ENCODE measurements at places on chromosomes 7 and 10.

DNA sequence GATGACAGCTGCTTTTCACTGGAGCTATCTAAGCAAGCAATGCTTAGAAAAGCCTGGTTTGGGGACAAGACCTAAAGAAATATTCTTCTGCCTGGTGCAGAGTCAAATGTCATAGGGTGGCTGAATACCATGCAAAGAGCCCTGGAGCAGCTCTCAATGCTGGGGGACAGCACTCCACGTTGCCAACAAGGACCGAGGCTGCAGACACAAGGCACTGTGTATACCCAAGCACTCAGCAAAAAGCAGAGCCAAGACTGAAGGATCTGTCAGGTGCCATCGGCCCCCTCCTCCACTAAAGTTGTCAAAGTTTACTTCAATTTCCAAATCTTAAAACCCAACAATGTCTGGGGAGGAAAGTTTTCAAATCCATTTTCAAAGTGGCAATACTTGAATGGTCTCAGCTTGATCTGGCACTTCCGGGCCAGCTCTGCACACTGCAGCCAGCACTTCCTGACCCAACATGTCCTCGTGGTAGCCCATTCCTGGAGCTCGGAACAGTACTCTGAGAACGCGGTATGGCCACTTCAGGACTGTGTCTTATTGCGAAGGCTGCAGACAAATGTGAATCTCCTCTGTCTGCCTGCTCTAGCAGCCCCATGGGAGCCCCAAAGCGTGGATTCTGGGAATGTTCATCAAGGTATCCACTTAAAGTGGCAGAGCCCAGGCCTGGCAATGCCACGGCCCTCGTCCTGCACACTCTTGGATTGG is 191.8 kb downstream of the TNS3 start:
- no peak for DNase-seq

DNA sequence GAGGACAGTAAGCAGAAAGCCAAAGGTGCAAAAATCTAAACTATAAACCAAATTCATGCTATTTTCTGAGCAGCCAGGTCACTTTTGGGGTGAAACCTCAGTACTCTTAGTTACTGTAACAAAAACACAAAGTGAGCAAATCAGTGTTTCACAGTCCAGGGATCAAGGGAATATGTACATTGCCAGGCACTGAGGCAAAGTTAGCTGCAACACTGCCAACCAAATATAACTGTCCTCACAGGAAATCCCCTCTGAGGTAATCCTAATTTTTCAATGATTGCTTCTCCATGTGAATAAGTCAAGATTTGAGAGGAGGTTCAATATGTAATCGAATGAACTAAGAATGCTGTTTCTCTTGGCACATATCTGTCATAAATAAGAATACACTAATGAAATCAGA is 229.7 kb downstream of the TSPAN12 start:
- no peak for DNase-seq

DNA sequence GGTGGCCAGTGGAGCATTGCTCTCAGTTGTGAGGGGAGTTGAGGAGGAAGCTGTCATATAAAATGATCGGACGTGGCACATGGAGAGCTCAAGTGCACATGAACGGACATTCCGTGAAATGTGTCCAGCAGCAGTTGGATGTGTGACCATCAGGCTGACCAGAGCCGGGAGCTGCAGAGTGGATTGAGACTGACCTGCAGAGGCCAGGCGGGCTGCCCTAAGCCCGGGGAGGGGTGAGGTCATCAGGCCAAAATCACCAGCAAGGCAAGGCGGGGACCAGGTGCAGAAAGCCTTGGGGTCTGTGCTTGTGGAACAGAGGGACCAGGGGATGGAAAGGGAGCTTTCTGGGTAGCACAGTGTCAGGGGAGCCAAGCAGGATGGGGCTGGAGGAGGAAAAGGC is 279.5 kb downstream of the CELF2 start:
- no peak for DNase-seq

DNA sequence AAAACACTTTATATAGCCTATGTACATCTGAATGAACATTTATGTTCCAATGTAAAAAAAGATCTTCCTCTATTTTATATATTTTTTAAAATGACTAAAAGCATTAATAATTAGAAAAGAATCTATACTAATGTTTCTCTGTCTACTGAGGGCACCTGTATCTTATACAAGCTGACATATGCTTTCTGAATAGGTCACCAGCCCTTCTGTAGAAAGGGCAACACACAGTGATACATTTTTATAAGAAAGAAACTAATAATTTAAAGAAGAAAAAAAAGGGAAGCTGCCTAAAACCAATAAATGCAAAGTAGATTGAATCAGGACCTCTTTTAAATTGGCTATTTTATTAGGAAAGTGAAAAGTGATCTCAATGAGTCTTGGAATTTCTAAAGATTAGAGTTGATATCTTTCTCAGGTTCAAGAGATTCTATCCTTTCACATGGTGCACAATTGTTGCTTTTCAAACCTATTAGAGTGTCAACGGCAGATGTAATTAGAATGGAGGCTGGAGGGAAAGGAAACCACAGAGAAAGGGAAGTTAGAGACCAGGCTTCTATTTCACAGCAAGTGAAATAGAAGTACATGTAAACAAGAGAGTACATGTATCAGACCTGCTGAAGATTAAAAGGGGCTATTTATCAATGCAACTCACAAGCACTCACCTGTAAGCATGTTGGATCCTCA is 6.3 kb downstream of the MTPN start:
- no peak for DNase-seq

GRCh38 chr7:130356121-130356875 is 11.7 kb downstream of the CPA5 start:
- DNase-seq = peak; percentile 43

- no peak for DNase-seq
These were observed 2.1 kb upstream of the HOXA1 start for GRCh38 chr7:27097686-27098577.

GRCh38 chr10:115107830-115108229 is 14.7 kb downstream of the ATRNL1 start:
- DNase-seq = no peak

DNA sequence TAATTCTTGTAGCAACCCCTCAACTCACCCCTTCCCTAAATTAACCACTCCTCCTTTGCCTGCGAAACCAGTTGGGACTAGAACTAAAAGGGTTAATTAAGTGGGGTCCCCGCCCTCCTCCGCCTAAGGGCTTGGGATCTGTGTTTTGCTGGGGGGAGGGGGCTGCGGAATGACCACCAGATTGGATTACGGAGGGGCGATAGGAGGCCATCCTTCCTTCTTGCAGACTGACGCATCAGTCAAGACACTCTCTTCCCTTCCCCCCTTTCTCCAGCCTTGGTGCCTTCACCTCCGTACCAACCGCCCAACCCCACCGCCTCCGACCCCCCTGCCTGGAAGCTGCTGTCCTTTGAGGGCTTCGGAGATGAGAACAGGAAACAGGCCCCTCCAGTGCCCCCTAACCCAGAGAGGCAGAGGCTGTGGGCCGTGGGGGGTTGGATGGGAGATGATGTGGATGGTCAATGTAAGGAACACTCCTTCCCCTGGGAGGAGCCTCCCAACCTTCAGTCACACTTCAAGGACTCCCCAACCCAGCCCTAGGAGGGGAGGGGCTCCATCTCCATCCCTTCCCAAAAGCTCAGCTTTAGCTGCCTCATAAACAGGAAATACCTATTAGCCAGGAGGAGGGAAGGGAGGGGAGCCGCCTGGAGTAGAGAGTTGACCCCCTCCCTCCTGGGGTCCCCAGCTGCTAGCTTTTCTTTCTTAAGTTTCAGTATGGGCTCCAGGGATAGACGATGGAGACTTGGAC is 997 bp upstream of the LDB1 start:
- DNase-seq = no peak

GRCh38 chr10:92790440-92790839 is 57.9 kb upstream of the EXOC6 start:
- no peak for DNase-seq

GRCh38 chr7:139884441-139884840 is 55.4 kb downstream of the TBXAS1 start:
- DNase-seq = no peak

- no peak for DNase-seq
These were observed 113.5 kb downstream of the PLCE1 start for GRCh38 chr10:94107191-94107590.

GRCh38 chr7:84452618-84453017 is 258.0 kb upstream of the SEMA3A start:
- no peak for DNase-seq

DNA sequence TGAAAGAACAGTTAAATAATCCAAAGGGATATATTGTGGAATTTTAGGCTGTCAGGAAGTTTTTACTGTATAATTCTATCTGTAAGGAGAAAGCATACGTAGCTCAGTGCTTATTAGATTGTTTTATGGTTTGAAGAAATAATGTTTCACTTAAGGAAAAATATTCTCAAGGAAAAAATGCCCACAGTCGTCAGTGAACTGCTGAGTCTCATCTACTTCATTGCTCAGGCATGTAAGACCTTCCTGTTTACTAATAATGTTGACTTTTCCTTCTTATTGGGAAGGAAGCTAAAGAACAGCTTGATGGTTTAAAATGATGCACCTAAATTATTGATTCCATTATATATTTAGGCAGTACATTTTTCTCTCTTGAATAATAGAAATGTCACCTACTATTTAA is 304.2 kb downstream of the SDK1 start:
- no peak for DNase-seq

- DNase-seq = no peak
These were observed 42.6 kb upstream of the DLG5 start for GRCh38 chr10:77969114-77969513.

GRCh38 chr7:48042216-48042615 is 6.9 kb downstream of the C7orf57 start:
- no peak for DNase-seq

GRCh38 chr7:100626530-100627237 is 14.3 kb downstream of the MOSPD3 start:
- DNase-seq = peak; percentile 22

GRCh38 chr7:140060243-140060630 is 2.5 kb downstream of the PARP12 start:
- no peak for DNase-seq

GRCh38 chr10:11097686-11098085 is 80.0 kb downstream of the CELF2 start:
- DNase-seq = no peak

- DNase-seq = no peak
These were observed 772.1 kb downstream of the CCSER2 start for GRCh38 chr10:85100495-85100894.

DNA sequence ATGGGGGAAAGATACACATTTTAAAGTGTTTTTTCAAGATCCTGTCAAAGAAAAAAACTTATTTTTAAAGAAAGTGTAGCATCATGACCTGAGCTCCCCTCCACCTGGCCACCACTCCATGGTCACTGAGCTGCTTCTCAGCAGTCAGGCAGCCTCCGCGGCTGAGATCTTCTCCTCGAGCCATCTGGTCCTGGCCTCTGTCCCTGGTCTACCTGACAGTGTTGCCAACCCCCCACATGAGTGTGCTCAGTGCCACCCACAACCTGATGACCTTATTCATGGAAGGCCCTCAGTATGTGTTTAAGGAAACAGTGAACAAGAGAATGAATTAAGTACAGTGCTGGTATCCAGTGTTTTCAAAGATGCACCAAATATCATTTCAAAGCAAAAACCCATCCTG is 694.5 kb upstream of the NRP1 start:
- DNase-seq = no peak

DNA sequence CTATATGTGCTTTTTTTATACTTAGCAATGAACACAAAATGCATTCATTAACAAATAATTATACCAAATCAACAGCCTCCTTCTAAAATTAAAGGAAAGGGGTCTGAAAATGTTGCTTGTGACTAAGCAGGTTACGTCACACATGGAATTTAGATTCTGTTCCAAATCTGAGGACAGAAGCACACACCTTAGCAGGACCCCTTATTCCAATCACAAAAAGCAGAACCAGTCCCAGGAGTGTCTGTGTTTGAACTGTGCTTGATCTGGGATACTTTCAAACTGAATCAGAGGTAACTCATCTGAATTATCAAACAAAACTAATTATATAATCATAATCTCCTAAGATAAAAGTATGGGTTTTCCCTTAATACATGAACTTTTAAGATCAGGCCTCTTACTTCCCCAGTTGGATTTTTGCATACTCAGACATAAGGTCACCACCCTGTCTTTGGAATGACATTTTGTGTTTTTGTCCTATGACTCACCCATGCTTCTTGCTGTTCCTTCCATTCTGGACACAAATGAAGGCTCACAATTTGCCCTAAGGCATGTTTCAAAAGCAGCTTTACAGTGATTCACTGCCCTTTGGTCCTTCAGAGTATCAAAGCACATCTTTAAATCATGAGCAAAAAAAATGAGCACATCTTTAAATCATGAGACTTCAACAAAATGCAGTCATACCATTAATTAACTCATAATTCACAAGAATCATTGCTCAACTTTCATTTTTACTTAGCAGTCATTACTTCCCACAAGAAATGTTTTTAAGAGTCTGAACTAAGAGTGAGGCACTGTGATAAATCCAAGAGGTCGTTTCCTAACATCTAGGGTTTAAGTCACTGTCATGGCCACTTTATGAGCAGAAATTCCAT is 35.5 kb downstream of the SEMA3C start:
- DNase-seq = peak; percentile 6

GRCh38 chr10:103262229-103262628 is 14.7 kb upstream of the INA start:
- no peak for DNase-seq

GRCh38 chr10:124001391-124002148 is 91.8 kb downstream of the CHST15 start:
- DNase-seq = no peak

DNA sequence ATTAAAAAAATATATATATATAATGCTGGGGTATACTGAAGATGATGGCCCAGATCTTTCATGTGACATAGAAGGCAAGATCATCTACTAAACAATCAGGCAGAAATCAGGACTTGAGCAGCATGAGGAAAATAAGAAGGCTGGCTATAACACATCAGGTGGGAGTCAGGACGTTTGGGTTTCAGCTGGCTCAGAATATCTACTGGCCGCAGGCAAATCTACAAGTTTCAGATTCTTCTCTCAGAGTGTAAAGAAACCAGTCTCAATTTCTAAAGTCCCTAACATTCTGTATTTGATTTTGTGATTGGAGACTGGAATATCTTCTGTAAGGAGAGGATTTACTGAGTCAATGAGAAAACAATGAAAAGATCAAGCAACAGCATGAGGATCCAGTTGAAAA is 37.7 kb upstream of the FAM3C start:
- DNase-seq = no peak

- no peak for DNase-seq
These were observed 18.3 kb downstream of the FIGNL1 start for GRCh38 chr7:50431722-50432305.

DNA sequence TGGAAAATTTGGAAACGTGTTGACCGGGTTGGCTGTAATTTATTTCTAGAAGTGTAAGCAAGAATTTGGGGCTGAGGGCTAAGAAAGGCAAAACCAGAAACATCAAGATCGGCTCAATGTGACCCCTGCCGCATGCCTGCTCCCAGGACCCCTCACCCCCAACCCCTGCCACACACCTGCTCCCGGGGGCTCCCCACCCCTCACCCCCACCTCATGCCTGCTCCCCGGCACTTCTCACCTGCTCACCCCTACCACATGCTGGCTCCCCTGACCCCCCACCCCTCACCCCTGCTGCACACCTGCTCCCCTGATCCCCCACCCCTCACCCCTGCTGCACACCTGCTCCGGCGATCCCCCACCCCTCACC is 19.0 kb upstream of the CFAP46 start:
- no peak for DNase-seq

Measured in GOT3 (cell line).